ENCODE measurements at places on chromosomes 12 and 14.

DNA sequence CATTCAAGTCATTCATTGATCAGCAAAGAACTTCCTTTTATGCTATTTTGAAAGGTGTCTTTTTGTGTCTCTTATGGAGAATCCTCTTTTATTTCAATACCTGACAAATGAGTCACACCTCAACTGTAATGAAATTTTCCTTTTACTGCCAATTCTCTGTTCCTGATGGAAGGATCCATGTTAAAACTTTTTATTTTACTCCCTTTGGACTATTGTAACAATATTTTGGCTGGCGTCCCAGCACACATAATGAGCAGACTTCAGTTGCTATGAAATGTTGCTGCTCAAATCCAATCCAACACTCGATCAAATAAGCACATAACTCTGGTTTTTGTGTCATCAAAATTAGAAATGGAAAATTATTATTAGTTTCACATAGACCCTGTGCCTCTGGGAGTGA lies 21.9 kb upstream of the SLC15A5 start:
- no peak for DNase-seq

- DNase-seq, result no peak
Observed at GRCh38 chr14:83118029-83118428, 1584.4 kb upstream of the SEL1L start.

DNA sequence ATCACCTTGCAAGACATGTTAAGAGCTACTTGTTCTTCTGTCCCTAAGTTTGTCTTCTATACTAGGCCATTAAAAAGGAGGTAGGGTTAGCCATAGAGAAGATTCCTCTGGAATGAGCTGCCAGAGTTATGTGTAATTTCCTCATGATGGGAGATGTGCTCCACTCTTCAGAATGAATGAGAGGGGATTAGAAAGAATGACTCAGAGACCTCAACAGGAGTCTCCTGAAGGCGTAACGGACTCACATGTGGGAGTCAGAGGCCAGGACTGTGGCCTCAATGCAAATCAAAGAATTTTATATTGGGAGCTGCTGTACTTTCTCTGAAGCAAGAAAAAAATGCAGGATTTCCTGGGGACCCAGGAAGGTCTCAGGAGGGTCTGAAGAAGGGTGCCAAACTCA lies 87.8 kb upstream of the ATXN7L3B start:
- no peak for DNase-seq

- no peak for DNase-seq
Observed at GRCh38 chr14:88003425-88003824, 1.5 kb upstream of the GPR65 start.

DNA sequence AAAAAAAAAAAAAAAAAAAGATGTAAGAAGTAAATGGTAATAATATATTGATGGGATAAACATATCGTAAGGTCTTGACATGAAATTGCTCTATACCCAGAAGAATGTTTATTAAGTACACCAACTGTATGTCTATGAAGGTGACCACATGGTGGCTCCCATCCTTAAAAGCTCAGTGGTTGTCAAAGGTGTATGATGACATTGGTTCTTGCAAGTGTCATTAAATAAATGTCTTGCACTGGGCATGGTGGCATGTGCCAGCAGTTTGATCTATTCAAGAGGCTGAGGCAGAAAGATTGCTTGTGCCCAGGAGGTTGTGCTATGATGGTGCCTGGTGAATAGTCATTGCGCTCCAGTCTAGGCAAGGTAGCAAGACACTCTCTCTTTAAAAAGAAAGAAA lies 10.4 kb downstream of the CCT2 start:
- no peak for DNase-seq

- DNase-seq, result no peak
Observed at GRCh38 chr14:77037215-77037937, 8.9 kb upstream of the IRF2BPL start.

Measured in stimulated activated CD4-positive, alpha-beta T cell treated with anti-CD3 and anti-CD28 coated beads, Interleukin-2, amount 100 ng/mL, for 48 hours (primary cell).